ENCODE measurements at places on chromosomes 6 and 20. TPM values are rescaled to one million over a fixed set of nuclear protein-coding genes. Genes with fewer than 3 reads are reported as not detected.

GRCh38 chr20:7155794-7156193 is 388.3 kb downstream of the BMP2 start:
- DNase-seq = no peak

GRCh38 chr20:16020971-16021370 is 552.3 kb downstream of the KIF16B start:
- DNase-seq = no peak

Gene CENPW
- total RNA-seq = not detected

- no peak for DNase-seq
Observed at GRCh38 chr6:132659082-132659481, at the start of gene TAAR1. TAAR1 (minus strand) TSS chr6:132659182; CDS start chr6:132646003, 13,179 bp downstream.

GRCh38 chr6:44284121-44284520 is 13.9 kb downstream of the TMEM151B start:
- DNase-seq = no peak

- no peak for DNase-seq
Observed at GRCh38 chr20:63974402-63975200, 4.8 kb downstream of the SAMD10 start.

DNA sequence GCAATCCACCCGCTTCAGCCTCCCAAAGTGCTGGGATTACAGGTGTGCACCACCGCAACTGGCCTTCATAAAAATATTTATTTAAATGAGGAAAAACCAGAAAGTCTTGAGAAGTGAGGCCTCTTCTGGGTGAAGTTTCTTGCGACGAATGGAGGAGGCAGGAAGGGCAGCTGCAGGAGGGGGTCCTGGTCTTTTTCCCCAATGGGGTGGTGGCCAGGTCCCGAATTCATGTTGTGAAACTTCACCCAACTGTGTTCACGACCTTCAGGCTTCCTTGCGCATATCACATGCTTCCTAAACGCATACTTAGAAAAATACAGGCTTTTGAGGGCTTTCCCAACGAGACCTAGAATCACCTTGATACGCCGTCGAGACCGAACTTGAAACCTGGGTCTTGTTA is 145.1 kb downstream of the CDH4 start:
- no peak for DNase-seq

DNA sequence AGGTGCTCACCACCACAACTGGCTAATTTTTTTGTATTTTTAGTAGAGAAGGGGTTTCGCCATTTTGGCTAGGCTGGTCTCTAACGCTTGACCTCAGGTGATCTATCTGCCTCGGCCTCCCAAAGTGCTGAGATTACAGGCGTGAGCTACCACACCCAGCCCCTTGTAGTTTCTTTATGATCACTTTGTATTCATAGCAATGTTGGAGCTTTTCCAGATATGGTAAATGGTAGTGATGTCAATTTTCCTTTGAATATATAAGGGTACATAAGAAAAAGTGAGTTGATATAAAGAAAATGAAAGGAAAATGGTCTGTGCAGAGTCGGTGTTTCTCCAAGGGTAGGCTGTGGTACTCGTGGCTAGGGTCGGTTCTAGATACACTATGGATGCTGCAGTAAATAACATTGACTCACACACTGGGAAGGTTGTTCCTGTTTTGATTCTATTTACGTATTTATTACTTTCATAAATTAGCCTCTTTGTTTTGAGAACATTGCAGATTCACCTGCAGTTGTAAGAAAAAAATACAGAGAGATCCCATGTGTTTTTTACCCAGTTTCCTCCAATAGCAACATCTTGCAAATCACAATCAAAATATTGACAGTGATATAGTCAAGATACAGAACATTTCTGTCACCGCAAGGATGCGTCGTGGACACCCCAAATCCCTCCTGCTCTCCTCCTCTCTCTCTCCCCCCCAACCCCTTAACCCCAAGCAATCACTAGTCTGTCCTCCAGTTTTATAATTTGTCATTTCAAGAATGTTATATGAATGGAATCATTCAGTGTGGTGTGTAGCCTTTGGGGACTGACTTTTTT is 2.5 kb downstream of the ZNF831 start:
- no peak for DNase-seq

DNA sequence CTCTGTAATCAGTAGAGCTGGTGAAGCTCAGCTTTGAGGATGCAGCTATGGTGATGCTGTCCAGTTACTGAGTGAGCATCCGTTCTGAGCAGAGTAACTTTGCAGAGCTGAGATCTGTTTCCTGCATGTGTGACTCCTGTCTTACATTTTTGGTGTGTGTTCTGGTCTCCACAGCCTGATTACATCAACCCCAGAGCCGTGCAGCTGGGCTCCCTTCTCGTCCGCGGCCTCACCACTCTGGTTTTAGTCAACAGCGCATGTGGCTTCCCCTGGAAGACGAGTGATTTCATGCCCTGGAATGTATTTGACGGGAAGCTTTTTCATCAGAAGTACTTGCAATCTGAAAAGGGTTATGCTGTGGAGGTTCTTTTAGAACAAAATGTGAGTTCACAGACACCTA is 81.6 kb downstream of the FAM120B start:
- no peak for DNase-seq

Gene IFT52
- 21.7 TPM for total RNA-seq

DNA sequence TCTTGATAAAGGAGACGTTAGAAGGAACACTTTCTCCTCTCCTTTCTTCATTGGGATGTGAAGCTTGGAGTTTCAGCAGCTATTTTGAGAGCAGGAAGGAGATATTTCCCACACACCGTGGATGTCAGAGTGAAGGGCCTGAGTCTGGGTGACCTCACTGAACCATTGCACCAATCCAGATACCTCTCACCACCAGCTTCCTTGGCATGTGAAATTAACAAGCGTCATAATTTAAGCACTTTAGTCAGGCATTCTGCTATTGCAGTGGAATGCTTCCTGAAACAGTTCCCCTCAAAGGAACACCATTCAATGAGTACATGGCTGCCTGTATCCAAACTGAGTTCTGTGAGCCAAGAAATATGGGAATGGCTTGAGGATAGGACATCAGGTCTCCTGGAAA is 83.7 kb downstream of the CHMP4B start:
- DNase-seq = no peak

Gene FAM184A
- 5.3 TPM for total RNA-seq

GRCh38 chr6:21539621-21540100 is 53.9 kb upstream of the SOX4 start:
- no peak for DNase-seq

Gene DCDC2
- not detected for total RNA-seq

Gene SIRPD
- 0.58 TPM for total RNA-seq

GRCh38 chr6:110318971-110319370 is 39.2 kb downstream of the METTL24 start:
- no peak for DNase-seq
